Activated CD4-positive, alpha-beta T cell treated with anti-CD3 and anti-CD28 coated beads, Interleukin-2, amount 10 ng/mL, durations not matched to agents 24 days and 14 days (primary cell): ENCODE measurements at places on chromosomes 13 and 19. TPM values are rescaled to one million over a fixed set of nuclear protein-coding genes. Genes with fewer than 3 reads are reported as not detected.
A peak's percentile ranks its signal among the peaks of the same experiment; 100 is the strongest.

ABHD8 gene
- 5.6 and 6.5 TPM in 2 replicates for total RNA-seq

DNA sequence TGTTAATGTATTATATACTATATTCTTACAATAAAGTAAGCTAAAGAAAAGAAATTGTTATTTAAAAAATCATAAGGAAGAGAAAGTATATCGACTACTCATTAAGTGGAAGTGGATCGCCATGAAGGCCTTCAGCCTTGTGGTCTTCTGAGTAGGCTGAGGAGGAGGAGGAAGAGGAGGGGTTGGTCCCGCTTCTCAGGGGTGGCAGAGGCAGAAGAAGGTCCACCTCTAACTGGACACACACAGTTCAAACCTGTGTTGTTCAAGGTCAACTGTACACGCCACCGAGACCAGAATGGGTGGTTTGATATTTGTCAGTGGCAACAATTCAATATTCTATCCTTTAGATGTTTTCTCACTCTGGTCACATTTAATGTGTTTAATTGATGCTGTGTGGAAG, 67.2 kb downstream of the ALOX5AP start:
- no peaks in the 10 kb centered on the region for H3K27me3 ChIP-seq
- H3K4me3 ChIP-seq, result peak overlapping the region; percentile 65
- peaks cover 20% of the 10 kb centered on the region for H3K4me1 ChIP-seq
- DNase-seq, result no peak
- H3K27ac ChIP-seq, result no peak overlapping the region

POLR2E gene
- 273 and 274 TPM in 2 replicates for total RNA-seq

DNA sequence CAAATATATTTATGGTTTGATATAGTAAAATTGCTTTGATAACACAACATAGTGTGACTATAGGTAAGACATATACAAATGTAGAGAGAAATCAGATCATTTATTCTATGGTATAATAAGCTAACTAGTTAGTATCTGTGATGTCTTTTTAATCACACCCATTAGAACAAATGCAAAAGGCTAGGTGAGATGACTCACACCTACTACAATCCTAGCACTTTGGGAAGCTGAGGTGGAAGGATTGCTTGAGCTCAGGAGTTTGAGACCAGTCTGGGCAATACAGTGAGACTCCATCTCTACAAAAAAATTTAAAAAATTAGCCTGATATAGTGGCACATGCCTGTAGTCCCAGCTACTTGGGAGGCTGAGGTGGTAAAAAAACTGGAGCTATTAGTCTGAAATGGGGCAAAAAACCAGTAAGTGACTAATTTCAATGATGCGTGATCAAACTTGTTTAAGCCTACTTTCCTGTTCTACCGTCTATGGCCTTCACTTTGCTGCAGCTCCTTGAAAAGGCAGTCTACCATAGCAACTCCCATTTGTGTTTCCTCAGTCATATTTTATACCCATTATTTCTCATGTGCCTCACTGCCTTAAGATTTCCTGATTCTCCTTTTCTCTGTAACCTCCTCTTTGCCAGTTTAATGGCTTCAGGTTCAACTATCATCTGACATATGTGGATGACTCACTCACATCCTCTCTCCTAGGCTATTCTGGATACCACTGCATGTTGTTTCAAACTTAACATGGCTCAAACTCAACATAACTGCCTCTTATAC, 12.5 kb downstream of the ALG5 start:
- no peaks in the 10 kb centered on the region for H3K27me3 ChIP-seq
- no peak overlapping the region for H3K27ac ChIP-seq
- H3K4me1 ChIP-seq, result peaks cover 4% of the 10 kb centered on the region
- H3K36me3 ChIP-seq, result peaks cover 55% of the 10 kb centered on the region
- no peak overlapping the region for H3K4me3 ChIP-seq

- no peak overlapping the region for H3K4me3 ChIP-seq
- no peak overlapping the region for H3K27ac ChIP-seq
- no peaks in the 10 kb centered on the region for H3K4me1 ChIP-seq
- DNase-seq, result no peak
- no peaks in the 10 kb centered on the region for H3K36me3 ChIP-seq
These were observed 205.5 kb downstream of the NALCN start for GRCh38 chr13:101210774-101211173.

NFIC gene
- total RNA-seq, result 16.9 and 19.8 TPM in 2 replicates

NLRP11 gene
- total RNA-seq, result not detected in 2 replicates

IRGC gene
- not detected in 2 replicates for total RNA-seq

GRCh38 chr19:615619-616018, 17.7 kb downstream of the POLRMT start:
- no peak overlapping the region for H3K27ac ChIP-seq
- H3K4me1 ChIP-seq, result peaks cover 12% of the 10 kb centered on the region

GRCh38 chr19:50248413-50248812, 45.0 kb downstream of the MYH14 start:
- H3K36me3 ChIP-seq, result no peaks in the 10 kb centered on the region
- H3K27ac ChIP-seq, result no peak overlapping the region
- no peaks in the 10 kb centered on the region for H3K4me1 ChIP-seq
- no peak for DNase-seq
- no peaks in the 10 kb centered on the region for H3K27me3 ChIP-seq

- H3K4me3 ChIP-seq, result no peak overlapping the region
- H3K27me3 ChIP-seq, result peaks cover 11% of the 10 kb centered on the region
- no peaks in the 10 kb centered on the region for H3K36me3 ChIP-seq
- H3K27ac ChIP-seq, result no peak overlapping the region
These were observed 46.9 kb downstream of the SOX1 start for GRCh38 chr13:112113851-112114250.

DNA sequence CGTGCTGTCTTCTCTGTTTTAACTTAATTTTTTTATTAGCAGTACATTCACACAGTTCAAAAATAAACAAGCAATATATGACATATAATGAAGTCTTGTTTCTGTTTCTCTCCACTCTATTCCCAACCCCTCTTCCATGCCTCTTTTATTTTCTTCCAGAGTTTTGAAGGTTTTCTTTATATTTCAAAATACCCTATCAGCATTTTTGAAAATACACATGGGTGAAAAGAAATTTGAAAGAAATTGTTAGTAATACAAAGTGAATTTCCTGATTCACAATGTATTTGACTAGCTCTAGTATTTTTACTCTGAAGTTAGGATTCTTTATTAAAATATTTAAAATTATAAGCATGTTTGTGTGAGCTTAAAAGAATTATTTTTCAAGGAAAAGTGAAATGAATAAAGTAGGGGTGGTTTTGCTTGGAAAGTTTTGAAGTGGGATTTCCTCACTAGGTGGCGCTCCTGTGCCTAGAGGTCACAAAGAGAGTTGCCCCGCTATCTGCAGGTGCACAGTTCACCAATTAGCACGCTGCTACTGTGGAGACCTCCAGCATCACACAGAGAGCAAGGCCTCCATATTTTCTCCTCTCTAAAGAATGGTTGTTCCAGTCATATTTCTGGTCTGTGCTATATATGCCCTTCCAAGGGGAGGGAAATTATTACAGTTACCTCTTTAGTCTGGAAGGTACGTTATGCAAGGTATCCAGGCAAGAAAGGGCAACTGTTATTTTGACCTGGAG, 37.6 kb downstream of the SOX21 start:
- H3K27me3 ChIP-seq, result peaks cover 29% of the 10 kb centered on the region
- H3K4me3 ChIP-seq, result no peak overlapping the region
- no peaks in the 10 kb centered on the region for H3K36me3 ChIP-seq
- H3K4me1 ChIP-seq, result no peaks in the 10 kb centered on the region

EID2B gene
- 3.4 and 3.6 TPM in 2 replicates for total RNA-seq

DNA sequence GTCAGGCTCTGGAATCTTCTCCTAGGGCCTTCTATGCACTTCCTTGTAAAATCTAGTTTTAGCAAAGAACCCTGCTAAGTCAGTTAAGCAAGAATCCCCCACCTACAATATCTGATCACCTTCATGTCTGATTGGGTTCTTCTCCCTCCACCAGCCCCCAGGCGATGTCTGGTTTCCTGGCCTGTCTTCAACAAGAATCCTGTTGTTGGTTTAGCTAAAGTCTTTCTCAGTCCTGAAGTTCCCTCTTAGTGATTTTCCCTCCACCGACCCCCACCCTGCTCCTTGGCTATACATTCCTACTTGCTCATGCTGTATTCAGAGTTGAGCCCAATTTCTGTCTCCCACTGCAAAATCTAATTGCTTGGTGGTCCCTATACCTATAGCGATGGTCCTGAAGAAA, 35.2 kb upstream of the SLC46A3 start:
- no peak overlapping the region for H3K4me3 ChIP-seq
- H3K4me1 ChIP-seq, result peaks cover 24% of the 10 kb centered on the region
- DNase-seq, result no peak
- H3K27me3 ChIP-seq, result peaks cover 5% of the 10 kb centered on the region

- no peak for DNase-seq
- no peaks in the 10 kb centered on the region for H3K36me3 ChIP-seq
- no peaks in the 10 kb centered on the region for H3K27me3 ChIP-seq
These were observed 6.6 kb upstream of the ZNF835 start for GRCh38 chr19:56678205-56678604.

- DNase-seq, result no peak
- H3K4me1 ChIP-seq, result no peaks in the 10 kb centered on the region
- no peak overlapping the region for H3K4me3 ChIP-seq
- peaks cover 2% of the 10 kb centered on the region for H3K27me3 ChIP-seq
These were observed 871 bp downstream of the NCR1 start for GRCh38 chr19:54906819-54907218.

GRCh38 chr13:23583491-23583890, 13.3 kb downstream of the TNFRSF19 start:
- no peak for DNase-seq
- H3K4me3 ChIP-seq, result no peak overlapping the region
- H3K27ac ChIP-seq, result no peak overlapping the region
- no peaks in the 10 kb centered on the region for H3K36me3 ChIP-seq
- H3K27me3 ChIP-seq, result peaks cover 51% of the 10 kb centered on the region

DNA sequence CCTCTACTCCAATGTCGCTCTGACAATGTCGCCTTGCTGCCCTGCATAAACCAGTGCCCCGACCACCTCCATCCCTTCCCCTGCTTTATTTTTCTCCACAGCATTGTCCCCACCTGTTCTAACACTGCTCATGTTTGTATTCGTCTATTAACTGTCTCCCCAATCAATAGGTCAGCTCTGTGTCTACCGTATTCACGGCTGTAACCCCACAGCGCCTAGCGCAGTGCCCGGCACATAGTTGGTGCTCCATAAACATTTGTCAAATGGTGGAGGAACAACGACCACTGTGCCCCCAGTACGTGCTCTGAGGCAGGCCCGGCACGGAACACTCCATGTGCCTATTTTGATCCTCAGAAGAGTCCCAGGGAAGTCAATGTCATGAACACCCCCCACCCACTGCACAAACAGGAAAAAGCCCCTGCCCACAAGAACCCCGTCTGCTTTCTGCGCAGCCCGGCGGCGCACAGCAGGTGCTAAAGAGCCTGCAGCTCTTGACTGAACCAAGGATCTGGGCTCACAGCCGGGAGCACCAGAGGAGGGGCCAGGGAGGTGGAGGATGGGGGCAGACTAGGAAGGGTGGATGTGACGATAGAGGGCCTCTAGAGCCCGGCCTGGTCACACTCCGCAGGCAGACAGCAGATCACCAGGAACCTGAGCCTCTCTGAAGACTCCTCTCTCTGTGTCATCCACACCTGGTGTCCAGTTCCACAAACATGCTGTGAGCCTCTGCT, 1.8 kb upstream of the CEACAM16 start:
- DNase-seq, result no peak
- H3K27me3 ChIP-seq, result peaks cover 10% of the 10 kb centered on the region
- H3K36me3 ChIP-seq, result no peaks in the 10 kb centered on the region
- H3K27ac ChIP-seq, result no peak overlapping the region
- H3K4me1 ChIP-seq, result peaks cover 14% of the 10 kb centered on the region

GRCh38 chr19:49497047-49497788, 984 bp downstream of the RPS11 start:
- peak; percentile 93 for DNase-seq
- H3K27me3 ChIP-seq, result no peaks in the 10 kb centered on the region
- peak overlapping the region; percentile 99 for H3K27ac ChIP-seq

DNA sequence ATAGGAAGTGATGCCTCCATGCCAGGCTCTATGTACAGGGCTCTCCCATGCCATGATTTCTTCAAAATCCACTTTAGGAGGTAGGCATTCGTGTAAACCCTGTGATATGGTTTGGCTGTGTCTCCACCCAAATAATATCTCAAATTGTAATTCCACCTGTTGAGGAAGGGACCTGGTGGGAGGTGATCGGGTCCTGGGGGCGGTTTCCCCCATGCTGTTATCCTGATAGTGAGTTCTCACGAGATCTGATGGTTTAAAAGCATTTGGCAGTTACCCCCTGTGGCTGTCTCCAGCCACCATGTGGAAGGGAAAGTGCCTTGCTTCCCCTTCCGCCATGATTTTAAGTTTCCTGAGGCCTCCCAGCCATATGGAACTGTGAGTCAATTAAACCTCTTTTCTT, 8.1 kb downstream of the SARS2 start:
- H3K4me1 ChIP-seq, result no peaks in the 10 kb centered on the region
- peaks cover 13% of the 10 kb centered on the region for H3K36me3 ChIP-seq
- no peaks in the 10 kb centered on the region for H3K27me3 ChIP-seq
- no peak overlapping the region for H3K27ac ChIP-seq
- no peak for DNase-seq
